CD4-positive, alpha-beta T cell treated with Interleukin-4 for 1 hour (primary cell): ENCODE measurements at places on chromosomes 12 and 14.

DNA sequence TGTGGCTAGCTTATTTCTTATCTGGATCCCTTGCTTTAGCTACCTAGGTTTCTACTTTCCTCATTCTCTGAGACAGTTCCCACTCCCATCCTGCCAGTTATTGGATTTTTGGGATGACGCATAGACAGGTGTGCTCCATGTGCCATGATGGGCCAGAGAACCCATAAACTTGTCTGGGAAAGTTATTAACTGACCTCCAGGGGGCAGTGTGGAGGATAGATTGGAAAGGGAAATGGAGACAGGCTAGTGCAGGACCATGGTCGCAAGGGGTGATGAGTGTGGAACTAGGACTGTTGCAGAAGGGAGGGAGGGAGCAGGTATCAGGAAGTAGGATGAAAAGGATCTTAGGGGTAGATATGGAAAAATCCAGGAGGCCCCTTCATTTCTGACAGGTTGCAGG is 80.3 kb downstream of the ESRRB start:
- DNase-seq: no peak

- no peak for DNase-seq
Measured at GRCh38 chr12:79360936-79361335, 329.8 kb downstream of the PAWR start.

- no peak for DNase-seq
Measured at GRCh38 chr12:66058554-66058953, 72.0 kb downstream of the LLPH start.

DNA sequence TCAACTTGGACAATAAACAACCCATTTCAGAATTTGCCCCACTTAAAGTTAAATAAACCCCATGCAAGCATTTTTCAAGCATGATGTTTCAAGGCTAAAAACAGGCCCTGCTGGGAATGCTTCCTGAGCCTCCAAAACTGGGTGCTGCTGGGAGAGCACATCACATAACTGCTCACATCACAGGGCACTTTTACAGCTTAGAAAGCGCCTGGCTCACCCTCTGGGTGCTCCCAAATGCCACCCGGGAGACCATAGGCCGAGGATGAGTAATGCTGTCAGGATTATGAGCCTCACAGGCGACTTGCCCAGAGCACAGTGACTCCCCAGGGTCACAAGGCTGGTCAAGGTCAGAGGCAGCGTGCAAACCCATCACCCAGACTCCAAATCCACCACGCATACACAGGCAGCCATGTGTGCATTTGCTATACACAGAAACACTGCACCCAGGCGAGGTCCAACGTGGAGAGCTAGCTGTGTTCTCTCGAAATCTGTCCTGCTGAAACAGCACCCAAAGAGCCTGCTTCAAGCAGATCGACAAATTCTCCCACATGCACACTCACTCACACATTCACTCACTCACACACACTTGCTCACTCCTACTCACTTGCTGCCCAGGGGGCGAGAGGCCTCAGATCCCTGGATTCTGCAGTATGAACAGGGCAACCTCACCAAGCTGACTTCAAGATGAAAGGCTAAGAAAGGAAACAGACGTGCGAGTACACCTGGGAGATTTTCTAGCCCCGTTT is 58.7 kb downstream of the ITPK1 start:
- no peak for DNase-seq

DNA sequence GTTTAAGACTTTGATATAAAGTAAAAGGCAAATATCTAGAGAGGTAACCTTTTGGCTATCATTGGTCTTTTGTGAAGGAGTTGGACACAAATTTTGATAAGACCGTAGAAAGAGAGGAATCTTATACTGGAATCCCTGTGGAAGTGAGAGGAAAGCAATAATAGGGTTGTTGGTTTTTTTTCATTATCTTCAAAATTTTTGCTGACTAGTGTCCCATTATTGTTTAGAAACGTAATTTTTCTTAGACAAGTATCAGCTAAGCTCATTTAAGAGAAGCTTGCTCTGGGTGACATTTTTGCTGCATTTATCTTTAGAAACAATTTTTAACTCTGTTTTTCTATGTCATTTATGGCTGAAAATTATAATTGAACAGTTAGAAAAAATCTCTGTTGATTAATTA is 300.3 kb downstream of the SYT1 start:
- no peak for DNase-seq

DNA sequence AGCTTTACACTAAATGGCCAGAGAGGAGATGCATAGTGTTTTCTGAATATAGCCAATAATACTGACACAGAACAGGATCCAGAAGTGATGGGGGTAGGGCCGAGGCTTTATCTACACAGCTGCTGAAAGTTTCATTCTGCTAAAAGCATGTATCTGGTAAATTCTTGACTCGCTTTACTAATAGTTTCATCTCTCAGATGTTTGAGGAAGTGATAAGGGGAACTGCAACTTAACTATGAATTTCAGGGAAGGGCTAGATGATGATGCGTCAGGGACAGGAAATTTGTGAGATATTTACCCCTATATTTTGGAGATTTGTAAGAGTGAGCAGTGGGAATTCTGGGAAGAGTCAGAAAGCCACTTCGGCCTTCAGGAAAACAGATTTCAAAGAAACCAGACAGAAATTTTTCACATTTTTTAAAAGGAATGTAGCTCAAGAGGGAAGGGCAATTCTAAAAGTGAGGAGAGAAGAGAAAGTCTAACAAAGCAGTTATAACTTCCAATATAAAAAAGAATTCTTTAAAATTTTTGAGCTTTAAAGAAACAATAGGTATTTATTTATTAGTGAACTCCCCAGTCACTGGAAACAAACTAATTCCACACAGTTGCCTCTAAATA is 243.1 kb downstream of the BCAT1 start:
- DNase-seq: peak; percentile 16

DNA sequence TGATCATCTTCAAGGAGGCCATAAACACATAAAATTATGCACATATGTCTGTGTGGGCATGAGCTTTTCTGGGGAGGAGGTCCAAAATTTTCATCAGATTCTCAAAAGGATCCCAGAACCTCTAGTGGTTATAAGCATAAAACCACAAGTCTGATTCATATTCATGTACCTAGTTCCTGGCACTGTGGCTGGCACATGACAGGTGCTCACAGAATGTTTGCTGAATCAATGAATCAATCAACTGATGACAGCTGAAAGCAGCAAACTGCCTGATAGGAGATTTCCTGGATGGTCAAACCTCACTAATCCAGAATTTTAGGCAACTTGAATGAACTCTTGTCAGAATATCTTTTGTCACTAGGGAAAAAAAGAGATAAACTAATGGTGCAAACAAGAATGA is 13.5 kb upstream of the CMKLR1 start:
- DNase-seq: no peak

DNA sequence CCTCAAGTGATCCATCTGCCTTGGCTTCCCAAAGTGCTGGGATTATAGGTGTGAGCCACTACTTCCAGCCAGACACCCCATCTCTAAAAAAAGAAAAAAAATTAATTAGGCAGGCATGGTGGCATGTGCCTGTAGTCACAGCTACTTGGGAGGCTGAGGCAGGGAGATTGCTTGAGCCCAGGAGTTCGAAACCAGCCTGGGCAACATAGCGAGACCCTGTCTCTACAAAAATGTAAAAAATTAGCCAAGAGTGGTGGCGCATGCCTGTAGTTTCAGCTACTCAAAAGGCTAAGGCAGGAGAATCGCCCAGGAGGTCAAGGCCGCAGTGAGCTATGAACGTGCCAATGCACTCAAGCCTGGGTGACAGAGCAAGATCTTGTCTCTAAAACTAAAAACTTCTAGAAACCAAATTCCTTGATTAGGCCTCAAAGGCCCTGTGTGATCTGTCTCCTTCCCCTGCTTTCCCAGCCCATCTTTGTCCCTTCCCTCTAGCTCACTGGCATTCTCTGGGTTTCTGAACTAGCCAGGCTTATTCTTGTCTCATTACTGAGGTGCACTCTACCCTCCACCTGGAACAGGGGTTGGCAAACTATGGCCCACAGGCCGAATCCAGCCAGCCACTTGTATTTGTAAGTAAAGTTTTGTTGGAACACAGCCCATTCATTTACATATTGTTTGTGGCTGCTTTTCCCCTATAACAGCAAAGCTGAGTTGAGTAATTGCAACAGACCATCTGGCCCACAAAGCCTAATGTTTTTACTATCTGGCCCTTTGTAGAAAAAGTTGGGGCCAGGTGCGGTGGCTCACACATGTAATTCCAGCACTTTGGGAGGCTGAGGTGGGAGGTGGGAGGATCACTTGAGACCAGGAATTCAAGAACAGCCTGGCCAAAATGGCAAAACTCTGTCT is 17.2 kb upstream of the TPCN1 start:
- no peak for DNase-seq

DNA sequence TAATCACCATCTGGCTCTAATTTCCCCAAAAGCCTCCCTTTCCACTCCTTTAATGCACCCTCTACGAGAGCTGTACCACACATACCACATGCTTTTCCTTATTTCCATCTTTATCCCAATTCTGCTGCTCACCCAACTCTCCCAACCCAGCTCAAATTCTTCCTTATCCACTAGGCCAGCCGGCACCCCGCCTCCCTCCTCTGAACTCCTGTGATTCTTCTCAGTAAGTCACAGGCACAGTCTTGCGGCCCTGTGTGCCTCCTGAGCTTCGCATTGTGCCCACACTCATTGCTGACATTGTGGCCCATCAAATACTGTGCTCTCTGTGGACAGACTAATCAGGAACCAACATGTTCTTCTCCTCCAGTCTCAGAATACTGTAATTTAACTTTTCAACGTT is 45.4 kb downstream of the APPL2 start:
- DNase-seq: no peak

DNA sequence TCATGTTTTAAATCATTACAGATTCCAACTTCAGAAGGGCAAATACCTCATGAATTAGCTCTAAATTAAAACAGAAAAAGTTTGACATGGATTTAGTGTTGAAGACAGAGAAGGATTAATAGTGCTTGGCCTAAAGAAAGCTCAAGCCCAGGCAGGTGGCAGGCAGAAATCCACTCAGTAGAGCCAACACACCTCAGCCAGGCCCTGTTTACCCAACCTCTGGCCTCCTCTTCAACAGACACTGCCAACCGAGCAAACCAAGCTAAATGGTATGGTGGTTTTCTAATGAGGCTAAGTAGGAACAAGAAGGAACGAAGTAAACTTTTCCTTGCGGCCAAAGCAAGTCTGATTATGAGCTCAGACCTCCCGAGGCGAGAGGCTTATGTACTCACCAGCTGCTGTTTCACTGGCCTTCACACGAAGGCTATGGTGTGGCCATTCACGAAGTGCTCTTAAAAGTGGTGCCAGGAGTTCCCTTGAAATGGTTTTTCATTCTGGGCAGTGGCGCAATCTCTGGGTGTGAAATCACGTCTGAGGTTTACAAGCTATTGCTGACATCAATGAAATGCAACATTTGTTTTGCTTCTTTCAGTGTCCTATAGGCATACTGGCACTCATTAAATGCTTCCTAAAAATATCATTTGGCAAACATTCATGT is 124.1 kb upstream of the LGR5 start:
- no peak for DNase-seq

GRCh38 chr14:54693761-54694160 is 126.8 kb downstream of the SAMD4A start:
- no peak for DNase-seq

- no peak for DNase-seq
Measured at GRCh38 chr12:107519906-107520859, 165.4 kb upstream of the PWP1 start.

GRCh38 chr14:47411523-47411922 is 263.9 kb downstream of the MDGA2 start:
- no peak for DNase-seq

GRCh38 chr14:20606190-20606901 is 15.2 kb upstream of the RNASE12 start:
- no peak for DNase-seq

DNA sequence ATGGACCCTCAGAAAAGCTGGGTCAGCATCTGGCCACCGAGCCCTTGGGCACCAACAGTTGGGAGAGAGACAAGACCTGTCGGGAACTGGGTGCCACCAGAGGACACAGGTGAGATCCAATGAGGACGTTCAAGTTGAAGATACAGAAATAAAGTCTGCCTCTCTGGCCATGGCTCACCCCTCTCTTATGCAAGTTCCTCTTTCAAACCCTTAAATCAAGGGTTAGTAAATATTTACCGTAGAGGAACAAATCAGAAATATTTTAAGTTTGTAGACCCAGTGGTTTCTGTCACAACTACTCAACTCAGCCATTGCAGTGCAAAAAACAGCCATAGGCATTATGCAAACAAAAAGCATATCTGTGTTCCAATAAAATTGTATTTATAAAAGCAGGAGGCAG is 76.5 kb upstream of the HSPB8 start:
- DNase-seq: no peak

GRCh38 chr14:24398653-24399446 is at the start of gene NYNRIN:
TSS of gene NYNRIN (plus strand) at chr14:24399003. CDS start at chr14:24399247, 244 bp downstream.
- no peak for DNase-seq

DNA sequence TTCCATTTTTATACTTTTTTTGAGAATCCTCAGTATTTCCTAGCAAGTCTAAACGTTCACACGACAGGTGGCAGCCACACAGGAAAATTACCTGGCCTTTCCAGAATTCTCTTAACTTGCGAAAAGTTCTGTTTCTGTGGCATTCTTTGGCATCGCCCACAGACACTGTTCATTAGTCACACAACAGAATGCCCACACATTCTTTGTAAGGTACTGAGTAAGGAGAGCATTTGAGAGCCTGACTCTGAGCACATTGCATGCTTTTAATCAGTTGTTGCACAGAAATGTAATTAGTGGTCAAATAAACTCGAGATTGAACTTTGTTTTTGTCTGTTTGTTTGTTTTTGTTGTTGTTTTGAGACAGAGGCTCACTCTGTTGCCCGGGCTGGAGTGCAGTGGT is 52.4 kb downstream of the LMNTD1 start:
- DNase-seq: no peak

DNA sequence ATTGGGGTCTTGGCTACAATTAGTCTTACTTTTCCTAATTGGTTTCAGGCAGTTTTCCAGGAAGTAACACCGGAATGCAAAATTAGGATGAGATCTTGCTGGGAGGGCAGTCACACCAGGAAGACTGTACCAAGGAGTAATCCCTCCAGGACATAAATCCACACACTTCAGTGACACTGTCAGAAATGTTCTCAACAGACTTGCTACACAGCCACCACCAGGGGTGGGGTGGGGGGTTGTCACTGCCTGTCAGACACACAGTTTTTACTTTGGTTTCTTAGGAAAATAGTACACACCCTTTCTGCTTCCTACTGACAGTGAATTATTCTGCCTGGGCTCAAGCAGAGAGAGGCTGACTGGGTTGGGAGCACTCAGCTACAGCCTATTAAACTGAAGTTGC is 102.9 kb upstream of the CCDC196 start:
- DNase-seq: no peak

- no peak for DNase-seq
Measured at GRCh38 chr12:57169969-57170368, 22.6 kb upstream of the LRP1-AS start.
